Esophagus squamous epithelium (tissue), 5 donors: ENCODE measurements at places on chromosomes 3 and 15.

DNA sequence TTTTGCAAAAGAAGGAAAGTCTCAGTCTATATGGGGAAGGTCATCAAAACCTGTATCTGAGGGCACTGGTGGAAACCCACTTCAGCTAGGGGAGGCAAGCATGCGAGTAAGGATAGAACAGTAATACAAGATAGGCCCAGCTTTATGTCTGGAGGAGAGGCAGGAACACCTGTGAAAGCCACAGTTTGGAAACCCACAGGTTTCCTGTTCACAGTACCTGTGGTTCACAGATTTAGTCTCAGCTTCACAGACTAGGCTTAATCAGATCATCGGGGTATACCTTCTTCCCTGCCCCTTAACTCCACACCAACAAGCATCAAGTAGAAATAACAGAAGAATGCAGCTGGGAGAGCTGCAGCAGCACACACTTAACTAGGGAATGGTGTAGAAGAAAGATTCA, 36.2 kb downstream of the C2CD4B start:
- no peak for DNase-seq

DNA sequence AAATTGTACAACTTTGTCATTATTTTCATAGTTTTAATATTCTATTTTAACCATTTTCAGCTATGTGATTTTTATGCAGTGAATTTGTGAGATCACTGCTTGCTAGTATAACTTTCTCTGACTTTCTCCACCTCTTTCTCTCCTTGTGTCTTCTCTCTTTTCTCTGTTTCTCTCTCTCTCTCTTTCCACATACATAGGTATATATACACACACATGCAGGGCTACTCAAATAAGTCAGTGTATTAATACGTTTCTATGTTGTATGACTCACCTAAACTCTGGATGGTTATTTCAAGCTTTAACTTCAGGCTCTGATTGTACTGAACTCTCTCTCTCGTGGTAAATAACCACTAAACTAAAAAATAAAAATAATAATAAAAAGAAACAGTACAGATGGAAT, 1389.3 kb upstream of the ALCAM start:
- DNase-seq, result no peak

GRCh38 chr15:58286523-58286922, 145.3 kb upstream of the LIPC start:
- DNase-seq, result no peak

DNA sequence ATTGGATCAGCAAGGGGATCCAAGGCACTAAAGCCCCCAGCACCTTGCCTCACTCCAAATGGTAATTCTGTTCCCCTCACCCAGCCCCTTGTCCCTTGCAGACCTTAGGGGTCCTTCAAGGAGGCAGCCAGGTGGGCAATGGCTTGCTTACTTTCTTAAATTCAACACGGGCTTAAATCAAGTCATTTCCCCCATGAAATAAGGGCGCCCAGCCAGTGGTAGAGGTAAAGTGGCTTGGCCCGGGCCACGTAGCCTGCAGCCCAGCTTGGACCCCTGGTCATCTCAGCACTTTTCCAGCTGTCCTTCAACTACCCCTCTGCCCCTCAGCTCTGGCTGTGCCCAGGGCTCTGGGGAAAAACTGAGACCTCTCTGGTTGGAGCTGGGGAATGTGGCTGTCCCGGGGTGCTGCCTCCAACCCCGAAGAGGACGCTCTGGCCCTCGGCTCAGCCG, 1.2 kb downstream of the PSTPIP1 start:
- no peak for DNase-seq

DNA sequence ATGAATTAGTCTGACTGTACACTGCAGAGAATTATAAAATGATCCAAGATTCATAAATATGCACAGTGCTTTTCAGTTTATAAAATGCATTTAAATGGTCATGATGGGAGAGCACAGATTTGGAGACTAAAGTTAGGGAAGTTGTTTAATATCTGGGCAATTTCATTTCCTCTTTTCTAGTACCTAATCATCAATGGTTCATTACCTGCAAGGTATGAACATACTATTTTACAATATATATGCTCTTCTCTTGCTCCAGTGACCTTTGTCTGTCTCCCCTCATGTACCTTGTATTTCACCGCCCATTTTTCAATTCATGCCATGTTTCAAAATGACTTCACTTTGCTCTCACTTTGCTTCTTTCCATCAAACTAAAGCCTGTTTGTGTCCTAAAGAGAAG, 114.5 kb downstream of the SUCNR1 start:
- no peak for DNase-seq

DNA sequence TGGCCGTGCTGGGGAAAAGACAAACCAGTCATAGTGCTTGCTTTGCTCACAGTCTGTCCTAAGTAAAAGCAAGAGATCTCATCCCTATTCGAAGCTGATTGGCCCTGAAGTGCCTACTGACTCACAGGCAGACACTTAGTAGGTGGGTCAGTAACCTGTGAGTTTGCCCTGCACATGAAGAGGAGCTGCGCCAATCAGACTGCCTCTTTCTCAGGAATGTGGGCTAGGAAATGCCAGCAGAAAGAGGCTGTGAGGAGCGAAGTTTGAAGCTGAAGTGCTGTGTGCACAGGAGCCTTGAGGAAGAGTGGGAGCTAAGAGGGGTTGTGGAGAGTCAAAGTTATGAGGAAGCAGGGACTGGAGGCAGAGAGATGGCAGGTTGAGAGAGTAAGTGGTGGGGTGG, 126.8 kb downstream of the IL20RB start:
- no peak for DNase-seq

DNA sequence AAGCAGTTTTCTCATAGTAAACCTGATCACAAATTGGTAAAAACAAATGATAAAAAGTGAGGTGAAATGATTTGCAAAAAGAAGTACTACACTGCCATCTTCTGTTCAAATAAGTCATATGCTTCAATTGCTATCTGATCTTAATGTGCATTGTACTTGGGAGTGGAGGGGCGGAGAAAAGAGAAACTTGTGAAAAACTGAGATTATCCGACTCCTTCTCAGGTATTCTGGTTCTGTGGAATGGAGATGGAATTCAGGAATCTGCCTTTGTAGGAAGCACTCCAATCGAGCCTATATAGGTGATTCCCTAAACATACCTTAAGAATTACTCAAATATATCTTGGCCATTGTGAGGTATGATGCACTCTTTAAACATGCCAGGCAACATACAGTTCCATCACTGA, 180.6 kb downstream of the CHL1 start:
- DNase-seq, result no peak

GRCh38 chr3:156582532-156583183, 27.7 kb upstream of the SSR3 start:
- DNase-seq, result no peak

GRCh38 chr15:68055224-68055705, 1.1 kb downstream of the PIAS1 start:
- DNase-seq, result no peak

GRCh38 chr3:11717301-11717700, 73.6 kb upstream of the VGLL4 start:
- no peak for DNase-seq

GRCh38 chr3:45988804-45989203, 6.8 kb downstream of the FYCO1 start:
- DNase-seq, result no peak

DNA sequence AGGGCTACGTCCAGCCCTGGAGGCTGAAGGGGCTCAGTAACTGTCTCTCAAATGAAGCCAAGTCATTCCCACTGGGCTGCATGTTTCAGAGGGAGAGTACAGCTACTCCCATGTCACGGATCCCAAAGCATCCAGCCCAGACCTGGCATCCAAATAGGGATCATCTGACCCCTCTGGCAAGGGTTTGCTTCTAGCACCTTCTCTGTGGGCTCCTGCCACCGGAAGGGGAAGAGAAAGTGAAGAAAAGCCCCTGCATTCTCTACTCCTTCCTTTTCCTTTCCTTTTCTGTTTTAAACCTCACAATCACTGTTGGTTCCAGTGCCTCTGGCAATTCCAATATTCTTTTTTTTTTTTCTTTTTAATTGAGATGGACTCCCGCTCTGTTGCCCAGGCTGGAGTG, 64.5 kb upstream of the CTSH start:
- DNase-seq, result no peak

- DNase-seq, result no peak
Measured at GRCh38 chr3:134001251-134001650, 28.5 kb downstream of the SLCO2A1 start.

GRCh38 chr3:179739816-179740594, 87.2 kb downstream of the USP13 start:
- DNase-seq, result no peak

DNA sequence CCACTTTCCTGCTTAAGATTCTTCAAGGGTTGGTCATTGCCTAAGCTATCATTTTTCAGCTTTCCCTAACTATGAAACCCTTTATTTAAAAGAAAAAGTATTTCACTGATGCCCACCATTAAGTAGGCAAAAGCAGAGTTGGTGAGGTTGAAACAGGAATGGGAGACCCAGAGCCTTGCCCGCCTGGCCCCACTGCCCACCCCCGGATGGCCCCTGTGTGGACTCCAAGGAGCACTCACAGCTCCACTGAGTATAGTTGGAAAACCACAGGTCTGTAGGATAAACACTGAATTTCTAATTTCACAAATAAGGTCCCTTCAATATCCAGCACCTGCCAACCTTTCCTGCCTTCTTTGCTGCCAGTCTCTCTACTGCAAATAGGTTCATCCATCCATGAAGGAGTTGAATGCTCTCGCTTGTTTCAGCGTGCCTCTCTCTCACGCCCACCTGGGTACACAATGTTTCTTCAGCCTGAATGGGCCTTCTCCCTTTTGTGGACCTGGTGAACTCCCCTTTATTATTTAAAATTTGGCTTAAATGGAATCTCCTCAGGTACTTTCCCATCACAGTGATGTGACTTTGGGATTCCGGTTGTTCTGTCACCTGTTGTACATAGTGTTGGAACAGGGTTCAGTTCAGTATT, 8.7 kb upstream of the ACAP2 start:
- DNase-seq, result no peak

- no peak for DNase-seq
Measured at GRCh38 chr15:73153024-73153423, 100.8 kb downstream of the NEO1 start.
